Activated CD4-positive, alpha-beta T cell treated with anti-CD3 and anti-CD28 coated beads for 48 hours (primary cell): ENCODE measurements at places on chromosomes 3 and 15.
A peak's percentile ranks its signal among the peaks of the same experiment; 100 is the strongest.

- no peak for DNase-seq
Observed at GRCh38 chr3:114418724-114419543, 125.1 kb downstream of the TIGIT start.

- DNase-seq: peak; percentile 26
Observed at GRCh38 chr3:45100981-45101407, 45.2 kb downstream of the CDCP1 start.

DNA sequence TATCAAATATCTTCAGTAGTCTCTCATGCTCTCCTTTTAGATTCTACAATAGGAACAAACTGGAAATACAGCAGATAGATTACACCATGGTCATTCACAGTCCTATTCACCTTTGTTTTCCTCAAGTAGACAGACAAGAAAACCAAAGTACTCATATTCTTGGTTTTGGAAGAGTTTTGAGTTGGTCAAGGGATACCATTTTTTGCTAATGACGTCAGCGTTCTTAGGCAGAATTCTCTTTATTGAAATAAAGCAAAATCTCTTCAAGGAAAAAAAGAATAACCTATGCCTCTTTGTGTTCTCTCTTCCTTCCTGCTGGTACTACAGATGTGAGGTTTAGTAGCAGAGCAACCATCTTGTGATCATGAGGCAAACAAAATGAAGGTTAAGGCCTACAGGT lies 268.3 kb upstream of the PDZRN3 start:
- no peak for DNase-seq

DNA sequence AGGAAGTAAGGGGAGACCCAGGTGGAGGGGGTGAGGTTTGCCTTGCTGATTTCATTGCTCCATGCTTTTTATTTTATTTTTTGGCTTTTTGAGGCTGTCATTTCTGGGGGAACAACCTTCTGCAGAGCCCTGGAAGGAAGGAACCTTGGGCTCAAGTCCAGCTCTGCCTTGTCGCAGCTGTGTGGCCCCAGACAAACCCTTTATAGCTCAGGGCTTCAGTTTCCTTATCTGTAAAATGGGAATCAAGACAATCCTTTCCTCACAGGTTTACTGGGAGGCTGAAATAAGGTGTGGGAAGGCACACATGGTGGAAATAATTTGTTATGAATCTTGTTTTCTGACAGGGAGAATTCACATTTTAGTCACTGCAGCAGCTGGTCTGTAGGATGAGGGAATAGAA lies 45.4 kb upstream of the CTSH start:
- DNase-seq: no peak

DNA sequence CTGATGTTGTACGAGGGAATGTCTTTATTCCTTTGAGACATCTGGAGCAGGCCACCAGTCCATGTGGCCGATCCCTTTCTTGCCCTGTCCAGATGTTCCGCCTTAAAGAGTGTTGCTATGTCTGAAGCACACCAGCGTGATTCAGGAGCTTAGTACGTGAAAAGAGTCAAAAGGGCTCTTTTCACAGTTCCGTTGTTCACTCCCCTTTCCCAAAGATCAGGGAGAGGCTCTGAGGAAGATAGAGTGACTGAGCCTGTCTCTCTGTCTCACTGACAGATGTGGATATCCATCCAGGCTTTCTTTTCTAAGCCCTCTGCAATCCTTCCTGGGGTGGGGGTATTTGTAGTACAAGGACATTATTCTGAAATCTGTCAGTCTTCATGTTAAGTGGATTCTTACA lies 262.5 kb upstream of the LRTM1 start:
- no peak for DNase-seq

DNA sequence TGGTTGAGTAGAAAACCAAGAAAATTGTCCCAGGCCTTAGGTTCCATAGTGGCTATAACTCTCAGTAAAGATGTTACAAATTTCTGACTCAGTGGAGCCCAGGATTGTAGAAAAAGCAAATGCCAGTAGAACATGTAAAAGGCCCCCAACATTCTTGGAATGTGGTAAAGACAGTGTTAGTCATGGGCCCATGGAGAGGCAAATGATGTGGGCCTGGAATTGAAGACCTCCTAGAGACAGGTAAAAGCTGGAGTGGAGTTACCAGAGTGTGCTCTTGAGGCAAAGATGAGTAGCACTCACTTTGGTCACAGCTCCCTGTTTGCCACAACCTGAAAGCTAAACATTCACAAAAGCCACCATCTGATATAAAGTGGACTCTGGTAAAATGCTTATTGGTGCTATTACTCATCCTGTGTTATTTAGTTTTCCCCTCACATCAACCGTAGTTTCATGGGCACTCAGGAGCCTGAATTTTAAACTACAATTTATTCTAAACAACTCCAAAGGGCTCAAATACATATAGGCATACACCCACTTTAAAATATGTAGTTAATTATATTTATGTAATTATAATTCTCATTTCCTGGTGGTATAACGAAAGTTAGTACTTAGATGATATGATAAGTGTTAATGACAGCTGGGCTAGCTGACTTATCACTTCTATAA lies 359.6 kb upstream of the NECTIN3 start:
- no peak for DNase-seq

DNA sequence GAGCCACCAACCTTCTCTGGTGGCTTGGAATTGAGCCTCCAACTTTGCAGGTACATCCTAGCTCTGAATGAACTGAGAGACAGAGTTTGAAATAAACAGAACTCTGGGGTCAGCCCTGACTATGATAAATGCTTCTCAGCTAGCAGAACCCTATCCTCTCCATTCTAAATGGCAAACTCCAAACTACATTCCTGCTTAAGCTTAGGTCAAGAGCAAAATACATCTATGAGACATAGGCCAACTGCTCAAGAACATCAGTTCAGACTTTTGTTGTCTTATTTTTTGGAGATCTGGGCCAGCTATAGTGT lies 1.5 kb upstream of the SH3BP5 start:
- DNase-seq: no peak

GRCh38 chr15:56792211-56792610 lies 58.9 kb upstream of the ZNF280D start:
- no peak for DNase-seq

DNA sequence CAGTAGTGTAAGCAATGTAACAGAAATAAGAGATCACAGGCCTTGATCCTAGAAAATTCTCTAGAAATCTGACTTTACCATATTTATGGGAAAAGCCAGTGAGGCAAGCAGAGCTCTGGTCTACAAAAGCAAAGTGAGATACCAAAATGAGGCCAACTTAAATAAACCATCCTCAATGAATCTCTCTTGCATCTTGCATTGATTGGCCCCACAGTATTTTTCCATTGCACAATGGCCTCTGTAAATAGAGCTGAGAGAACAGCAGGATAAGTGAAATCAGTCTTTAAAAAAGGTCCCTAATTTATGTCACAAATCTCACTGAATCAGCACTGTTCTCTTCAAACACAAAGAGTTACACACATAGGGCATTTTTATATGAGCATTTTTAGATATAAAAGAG lies 8.9 kb downstream of the CFAP20DC start:
- DNase-seq: no peak
